ENCODE measurements at places on chromosomes 13 and 19.

- DNase-seq = no peak
These were observed 8.4 kb downstream of the KANK3 start for GRCh38 chr19:8334458-8335342.

GRCh38 chr19:13017306-13018034 is 22.2 kb downstream of the NFIX start:
- DNase-seq = no peak

DNA sequence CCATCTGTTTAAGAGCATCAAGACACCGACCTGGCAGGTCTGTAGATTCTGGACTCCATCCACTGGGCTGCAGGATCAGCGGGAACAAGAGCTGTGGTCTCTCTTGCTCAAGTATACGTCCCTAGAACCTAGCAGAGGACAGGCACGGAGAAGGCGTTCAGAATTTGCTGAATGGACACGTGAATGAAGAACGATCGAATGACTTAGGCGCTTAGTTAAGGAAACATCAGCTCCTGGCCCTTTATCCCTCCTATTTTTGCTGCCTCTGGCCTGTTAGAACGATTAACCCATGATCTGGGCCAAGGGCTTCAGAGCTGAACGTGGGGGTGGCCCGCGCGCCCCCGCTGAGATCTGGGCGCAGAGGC is 953 bp downstream of the DZIP1 start:
- DNase-seq = no peak

DNA sequence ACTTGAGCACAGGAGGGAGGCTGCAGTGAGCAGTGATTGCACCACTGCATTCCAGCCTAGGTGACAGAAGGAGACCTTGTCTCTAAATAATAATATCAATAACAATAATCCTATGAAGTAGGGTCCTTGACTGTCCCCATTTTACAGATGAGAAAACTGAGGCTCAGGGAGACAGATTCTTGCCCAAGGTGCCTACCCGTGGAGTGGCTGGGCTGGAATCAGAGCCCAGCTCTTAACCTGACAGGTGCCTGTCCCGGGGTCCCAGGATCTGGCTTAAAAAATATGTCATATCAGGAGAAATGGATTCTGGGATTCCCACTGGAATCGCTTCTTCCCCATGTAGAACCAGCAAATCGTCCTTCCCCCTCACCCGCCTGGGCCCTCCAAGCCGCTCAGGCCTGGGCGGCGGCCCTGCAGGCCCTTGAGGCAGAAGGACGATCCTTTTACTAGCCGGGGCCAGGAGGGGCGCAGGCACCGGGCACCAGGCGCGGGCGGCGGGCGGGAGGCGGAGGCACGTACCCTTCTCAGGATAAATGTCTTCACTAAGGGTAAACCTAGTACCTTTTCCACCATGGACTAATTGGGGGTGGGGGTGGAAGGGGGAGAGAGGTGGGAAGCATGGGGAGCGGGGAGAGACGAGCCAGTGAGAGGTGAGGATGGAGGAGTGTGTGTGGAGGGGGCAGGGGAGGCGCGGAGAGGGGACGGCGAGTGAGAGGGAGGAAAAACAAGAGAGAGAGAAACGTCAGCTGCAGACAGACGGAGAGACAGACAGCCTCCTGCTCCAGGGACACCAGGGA is 60.6 kb downstream of the COLGALT1 start:
- no peak for DNase-seq

DNA sequence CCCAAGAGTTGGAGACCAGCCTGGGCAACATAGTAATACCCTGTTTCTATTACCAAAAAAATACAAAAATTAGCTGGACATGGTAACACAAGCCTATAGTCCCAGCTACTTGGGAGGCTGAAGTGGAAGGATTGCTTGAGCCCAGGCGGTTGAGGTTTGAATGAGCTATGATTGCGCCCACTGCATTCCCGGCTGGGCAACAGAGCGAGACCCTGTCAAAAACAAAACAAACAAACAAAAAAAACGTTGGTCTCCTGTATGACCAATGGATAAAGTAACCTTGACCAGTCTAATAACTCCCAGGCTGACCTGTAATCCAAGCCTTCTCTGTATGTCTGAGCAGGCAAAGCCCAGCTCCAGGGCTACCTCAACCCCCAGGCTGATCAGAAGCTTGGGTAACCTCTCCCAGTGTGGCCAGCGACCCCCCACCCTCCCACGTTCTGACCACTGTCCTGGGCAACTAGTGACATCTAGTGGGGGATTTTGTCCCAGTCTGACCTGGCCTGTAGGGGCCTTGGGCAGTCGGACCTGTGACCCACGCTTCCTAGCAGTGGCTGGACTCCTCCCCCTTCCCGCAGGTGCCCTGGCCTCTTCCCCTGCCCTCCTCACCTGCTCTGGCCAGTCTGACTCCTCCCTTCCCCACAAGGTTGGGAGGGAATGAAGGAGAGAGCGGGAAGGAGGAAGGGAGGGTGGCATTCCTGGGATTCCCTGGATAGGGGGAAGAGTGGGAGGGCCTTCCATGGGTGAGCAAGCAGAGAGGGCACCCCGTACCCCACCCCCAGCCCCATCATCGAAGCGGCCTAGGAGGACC is 1.0 kb upstream of the BCAM start:
- no peak for DNase-seq

DNA sequence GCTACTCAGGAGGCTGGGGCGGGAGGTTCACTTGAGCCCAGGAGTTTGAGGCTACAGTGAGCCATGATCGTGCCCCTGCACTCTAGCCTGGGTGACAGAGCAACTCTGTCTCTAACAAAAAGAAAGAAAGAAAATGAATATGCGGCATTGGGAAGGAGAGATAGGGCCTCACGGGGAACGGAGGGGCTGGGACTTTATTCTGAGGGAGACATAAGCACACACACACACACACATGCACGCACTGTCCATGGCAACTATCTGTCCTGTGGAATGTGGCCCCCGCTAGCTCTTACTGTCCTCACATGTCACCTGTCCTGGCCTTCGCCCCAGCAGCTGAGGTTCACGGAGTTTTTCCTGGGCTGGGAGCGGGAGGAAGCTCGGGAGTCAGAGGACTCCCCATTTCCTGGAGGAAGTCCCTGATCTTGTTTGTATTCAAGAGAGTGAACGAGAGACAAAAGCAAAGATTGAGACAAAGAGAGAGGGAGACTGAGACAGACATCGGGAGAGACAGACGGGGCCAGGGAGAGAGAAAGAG is 654 bp downstream of the STAP2 start:
- DNase-seq = no peak

DNA sequence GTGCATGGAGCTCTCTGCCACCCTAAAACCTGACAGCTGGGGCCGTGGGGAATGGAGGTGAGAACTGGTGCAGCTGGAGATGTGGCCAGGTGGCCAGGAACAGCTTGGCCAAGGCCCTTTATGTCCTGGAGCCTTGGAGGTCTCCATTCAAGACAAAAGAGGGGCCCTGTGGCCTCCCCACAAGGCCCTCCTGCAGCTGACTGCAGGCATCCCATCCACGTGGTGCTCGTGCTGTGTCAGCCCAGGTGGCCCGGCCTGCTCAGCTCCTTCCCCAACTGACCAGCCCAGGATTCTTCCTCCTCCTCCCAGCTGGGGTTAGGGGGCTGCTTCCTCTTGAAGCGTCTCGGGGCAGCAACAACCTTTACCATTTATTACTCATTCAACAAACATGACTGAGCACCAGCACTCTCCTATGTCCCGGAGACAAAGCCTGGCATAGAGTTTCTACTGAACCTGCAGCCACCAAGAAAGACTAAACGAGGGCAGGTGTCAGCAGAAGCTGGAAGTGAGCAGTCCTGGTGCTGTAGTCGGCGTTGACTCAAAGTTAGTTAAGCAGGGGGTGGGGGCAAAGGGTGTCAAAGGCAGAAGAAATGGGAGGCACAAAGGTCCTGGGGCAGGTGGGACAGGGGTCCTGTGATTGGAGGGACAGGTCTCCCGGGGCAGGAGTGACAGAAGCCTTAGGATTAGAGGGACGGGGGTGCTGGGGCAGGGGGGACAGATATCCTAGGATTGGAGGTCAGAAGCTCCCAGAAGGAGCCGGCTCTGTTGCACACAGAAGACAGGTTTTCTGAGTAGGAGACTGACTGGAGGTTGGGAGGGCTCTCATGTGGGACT is 23.3 kb upstream of the C13orf46 start:
- DNase-seq = no peak

DNA sequence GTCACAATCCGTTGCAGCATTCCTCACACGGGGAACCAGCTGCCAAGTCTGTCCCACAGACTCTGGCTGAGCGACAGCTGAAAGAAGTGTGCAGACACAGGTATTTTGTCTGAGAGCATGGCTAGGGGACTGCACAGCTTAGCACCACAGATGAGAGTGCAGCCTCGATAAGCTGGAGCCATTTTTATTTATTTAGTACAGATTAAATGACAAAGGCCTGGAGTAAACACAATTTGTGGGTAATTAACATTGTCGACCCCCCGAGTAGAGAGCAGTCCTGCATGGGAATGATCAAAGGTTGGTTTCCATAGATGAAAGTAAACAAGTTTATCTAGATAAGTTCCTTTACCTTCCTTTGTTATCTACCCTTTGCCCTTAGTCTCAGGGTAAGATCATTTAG is 836.2 kb downstream of the DACH1 start:
- DNase-seq = no peak

- DNase-seq = no peak
These were observed 21.5 kb downstream of the EPN1 start for GRCh38 chr19:55696301-55697068.

DNA sequence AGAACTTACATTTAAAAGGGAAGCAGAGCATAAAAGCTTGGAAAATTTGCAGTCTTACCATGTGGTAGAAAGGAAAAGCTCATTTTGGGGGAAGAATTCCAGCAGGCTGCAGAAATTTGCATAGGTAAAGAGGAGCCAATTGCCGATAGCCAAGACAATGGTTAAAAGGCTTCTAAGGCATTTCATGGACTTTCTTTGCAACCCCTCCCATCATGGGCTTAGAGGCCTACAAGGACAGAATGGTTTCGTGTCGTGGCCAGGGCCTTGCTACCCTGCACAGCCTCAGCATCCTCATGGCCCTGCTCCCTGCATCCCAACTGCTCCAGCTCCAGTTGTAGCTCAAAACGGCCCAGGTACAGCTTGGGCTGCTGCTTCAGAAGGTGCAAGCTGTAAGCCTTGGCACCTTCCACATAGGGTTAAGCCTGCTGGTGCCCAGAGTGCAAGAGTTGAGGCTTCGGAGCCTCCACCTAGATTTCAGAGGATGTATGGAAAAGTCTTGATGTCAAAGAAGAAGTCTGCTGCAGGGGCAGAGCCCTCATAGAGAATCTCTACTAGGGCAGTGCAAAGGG is 420.3 kb downstream of the PCDH17 start:
- DNase-seq = no peak

DNA sequence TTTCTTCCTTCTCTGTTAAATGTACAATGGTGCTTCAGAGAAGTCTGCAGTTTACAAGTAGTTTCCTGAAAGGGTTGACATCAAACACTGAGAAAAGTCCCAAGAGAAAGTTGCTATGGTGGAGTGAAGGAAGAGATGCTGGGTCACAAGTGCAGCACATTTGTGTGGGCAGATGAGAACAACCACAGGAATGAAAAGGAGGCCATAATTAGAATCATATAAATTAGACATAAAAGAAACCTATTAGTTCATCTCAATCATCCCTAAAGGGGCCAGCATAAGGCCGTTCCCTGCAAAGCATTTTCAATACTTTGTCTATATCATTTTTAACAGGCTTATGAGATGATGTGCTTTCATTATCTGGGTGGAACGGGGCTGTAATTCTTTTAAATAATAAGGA is 359.2 kb downstream of the IRS2 start:
- no peak for DNase-seq

DNA sequence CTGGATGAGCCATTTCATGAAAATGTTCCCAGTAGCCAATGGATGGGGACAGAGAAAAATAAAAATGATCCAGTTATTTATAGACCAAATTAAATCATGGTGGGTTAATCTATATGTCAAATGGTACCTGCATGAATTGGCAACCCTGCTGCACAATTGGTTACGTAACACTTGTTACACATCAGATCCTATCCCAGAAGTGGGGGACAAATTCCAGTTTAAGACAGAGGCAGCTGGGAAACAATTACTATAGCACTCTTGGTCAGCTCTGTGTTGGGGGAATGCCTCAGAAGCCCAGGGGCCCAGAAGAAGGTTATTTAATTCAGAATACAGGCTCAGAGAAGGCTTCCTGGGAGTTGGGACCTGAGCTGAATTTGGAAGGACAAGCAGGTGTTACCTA is 81.1 kb upstream of the FLT1 start:
- no peak for DNase-seq

GRCh38 chr19:7680606-7681339 is at the start of gene TRAPPC5:
TRAPPC5 (plus strand) TSS chr19:7680833; CDS start chr19:7682254, 1,421 bp downstream.
- DNase-seq = peak; percentile 75

DNA sequence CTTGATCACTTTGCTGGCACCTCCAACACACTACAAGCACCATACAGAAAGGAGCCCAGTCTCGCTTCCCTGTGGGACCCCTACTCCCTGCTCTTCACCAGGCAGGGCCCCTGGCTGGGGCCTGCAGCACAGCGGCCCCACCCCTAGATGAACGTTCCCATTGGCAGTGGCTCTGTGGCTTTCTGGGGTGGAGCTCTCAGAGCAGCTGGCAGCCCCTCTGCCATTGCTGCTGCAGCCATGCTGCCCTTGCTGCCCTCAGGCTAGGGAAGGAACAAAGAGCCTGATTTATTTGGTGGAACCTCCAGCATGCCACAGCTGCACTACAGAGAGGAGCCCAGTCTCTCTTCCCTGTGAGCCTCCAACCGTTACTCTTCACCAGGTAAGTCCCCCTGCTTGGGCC is 5.8 kb downstream of the SIGLEC6 start:
- no peak for DNase-seq

- DNase-seq = no peak
These were observed 1.3 kb downstream of the TMTC4 start for GRCh38 chr13:100673376-100673712.

DNA sequence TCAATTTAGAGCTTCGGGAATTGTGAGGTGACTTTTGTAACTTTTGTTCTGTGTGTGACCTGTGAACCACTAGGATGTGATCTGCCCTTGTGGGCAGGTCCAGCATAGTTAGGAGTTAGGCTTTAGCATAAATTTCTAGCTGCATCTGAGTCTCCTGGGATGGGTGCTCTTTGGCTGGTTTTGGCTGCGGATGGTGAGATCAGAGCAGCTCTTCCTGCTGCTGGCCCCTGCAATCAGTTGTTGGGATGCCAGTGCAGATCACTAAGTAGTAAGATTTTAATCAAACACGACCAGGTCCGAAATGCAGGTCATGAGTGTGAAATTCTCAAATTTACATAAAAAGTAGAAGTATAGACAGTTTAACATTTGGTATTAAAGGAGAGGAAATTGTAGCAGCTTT is 8.5 kb downstream of the CEBPG start:
- DNase-seq = no peak

- no peak for DNase-seq
These were observed 26.7 kb downstream of the RCBTB2 start for GRCh38 chr13:48506092-48506701.

DNA sequence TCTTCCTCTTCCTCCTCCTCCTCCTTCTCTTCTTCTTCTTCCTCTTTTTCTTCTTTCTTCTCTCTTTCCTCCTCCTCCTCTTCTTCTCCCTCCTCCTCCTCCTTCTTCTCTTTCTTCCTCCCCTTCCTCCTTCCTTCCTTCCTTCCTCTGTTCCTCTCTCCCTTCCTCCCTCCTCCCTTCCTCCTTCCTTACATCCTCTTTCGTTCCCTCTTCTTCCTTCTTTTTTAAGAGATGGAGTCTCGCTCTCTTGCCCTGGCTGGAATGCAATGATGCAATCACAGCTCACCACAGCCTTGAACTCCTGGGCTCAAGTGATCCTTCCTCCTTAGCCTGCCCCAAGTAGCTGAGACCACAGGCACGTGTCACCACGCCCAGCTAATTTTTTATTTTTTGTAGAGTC is 13.2 kb downstream of the EHD2 start:
- no peak for DNase-seq
